Lower lobe of right lung (tissue), 2 donors: ENCODE measurements at places on chromosomes 4 and X.

GRCh38 chrX:150262456-150262855, 100.7 kb upstream of the MAMLD1 start:
- H3K4me1 ChIP-seq, result no peaks in the 10 kb centered on the region
- no peak for DNase-seq
- no peak overlapping the region for H3K27ac ChIP-seq

GRCh38 chrX:151004085-151004484, 20.9 kb downstream of the HMGB3 start:
- H3K27ac ChIP-seq, result no peak overlapping the region
- H3K4me3 ChIP-seq, result no peak overlapping the region
- no peaks in the 10 kb centered on the region for H3K27me3 ChIP-seq
- H3K36me3 ChIP-seq, result no peaks in the 10 kb centered on the region

DNA sequence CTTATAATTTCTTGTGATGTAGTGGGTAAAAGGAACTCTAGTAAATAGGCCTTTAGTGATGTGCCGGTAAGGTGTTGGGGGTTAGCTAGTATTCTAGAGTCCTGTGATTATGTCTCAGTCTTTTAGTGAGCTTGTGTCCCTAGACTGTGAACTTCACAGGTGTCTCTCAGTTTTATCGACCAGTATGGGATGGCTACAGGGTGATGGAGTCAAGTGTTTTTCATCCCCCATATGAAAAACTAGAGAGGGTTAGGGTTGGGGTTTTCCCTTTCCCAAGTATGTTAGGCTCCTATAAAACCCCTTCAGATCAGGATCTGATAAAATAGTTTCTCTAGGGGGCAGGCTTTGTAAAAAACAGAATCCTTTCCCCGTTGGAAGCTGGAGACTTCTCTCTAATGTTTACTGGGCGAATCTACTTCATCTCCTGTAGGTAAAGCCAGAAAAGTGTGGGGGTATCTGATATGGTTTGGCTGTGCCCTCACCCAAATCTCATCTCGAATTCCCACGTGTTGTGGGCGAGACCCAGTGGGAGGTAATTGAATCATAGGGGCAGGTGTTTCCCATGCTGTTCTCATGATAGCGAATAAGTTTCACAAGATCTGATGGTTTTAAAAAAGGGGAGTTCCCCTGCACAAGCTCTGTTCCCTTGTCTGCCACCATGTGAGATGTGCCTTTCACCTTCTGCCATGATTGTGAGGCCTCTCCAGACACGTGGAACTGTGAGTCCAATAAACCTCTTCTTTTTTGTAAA, 120.8 kb downstream of the DTHD1 start:
- DNase-seq, result no peak
- H3K27me3 ChIP-seq, result no peaks in the 10 kb centered on the region
- H3K4me3 ChIP-seq, result no peak overlapping the region
- H3K4me1 ChIP-seq, result no peaks in the 10 kb centered on the region

DNA sequence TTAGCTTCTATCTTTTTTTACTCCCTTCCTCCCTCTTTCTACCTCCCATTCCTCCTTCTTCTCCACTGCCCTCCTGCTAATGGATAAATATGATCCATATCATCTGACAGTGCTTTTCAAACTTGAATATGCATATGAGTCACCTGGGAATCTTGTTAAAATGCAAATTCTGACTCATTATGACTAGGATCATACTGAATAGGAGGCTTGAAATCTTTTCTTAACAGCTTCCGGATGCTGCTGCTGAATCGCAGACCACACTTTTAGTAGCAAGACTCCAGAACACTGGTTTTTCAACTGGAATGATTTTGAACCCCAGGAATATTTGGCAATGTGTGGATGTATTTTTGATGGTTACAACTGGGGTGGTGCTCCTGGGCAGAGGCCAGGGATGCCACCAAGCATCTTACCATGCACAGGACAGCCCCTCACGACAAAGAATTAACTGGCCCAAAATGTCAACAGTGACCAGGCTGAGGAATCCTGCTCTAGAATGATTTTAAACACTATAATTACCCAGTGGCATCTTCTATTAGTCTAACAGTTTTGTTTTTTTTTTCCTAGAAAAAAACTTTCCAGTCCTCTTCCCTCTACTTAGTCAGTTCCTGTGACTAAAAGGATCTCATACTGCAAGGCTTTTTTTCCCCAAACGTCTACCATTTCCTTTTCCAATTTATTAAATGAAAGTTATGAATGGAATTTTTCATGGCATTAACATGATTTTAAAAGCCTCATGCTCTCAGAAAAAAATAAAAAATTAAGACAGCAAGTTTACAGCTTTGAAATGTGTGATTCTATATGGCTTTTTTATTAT, 10.6 kb upstream of the PYURF start:
- no peak overlapping the region for H3K27ac ChIP-seq
- H3K27me3 ChIP-seq, result no peaks in the 10 kb centered on the region
- peaks cover under 1% of the 10 kb centered on the region for H3K4me1 ChIP-seq

- no peak overlapping the region for H3K4me3 ChIP-seq
- no peak overlapping the region for H3K27ac ChIP-seq
- H3K27me3 ChIP-seq, result no peaks in the 10 kb centered on the region
- no peak for DNase-seq
- H3K36me3 ChIP-seq, result no peaks in the 10 kb centered on the region
- H3K4me1 ChIP-seq, result no peaks in the 10 kb centered on the region
Measured at GRCh38 chrX:136121788-136122187, 25.5 kb upstream of the FHL1 start.

DNA sequence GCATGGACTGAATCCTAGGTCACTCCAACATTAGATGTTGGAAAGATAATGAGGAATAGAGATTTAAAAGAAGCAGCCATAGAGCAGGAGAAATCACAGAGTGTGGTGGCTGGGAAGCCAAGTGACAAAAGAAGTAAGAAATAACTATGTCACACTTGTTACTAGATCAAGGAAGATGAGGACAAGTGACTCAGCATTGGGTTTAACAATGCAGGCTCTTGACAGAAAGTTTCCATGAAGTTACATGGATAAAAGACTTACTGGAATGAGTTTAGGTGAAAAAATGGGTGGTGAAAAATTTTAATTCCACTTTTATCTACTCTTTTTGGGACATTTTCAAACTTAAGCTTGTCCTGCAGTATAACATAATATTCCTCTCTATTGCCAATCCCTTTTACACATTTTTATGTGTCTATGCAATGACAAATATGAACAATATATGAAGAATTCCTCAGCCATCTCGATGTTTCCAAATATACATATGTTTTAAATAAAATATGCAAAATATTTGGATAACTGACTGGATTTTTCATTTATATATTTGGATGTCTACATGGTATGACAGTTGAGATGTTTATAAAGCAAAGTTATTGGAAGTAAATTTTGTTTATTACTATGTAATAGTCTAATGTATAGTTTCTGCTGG, 462.6 kb downstream of the IL15 start:
- no peak for DNase-seq
- no peaks in the 10 kb centered on the region for H3K36me3 ChIP-seq
- H3K27me3 ChIP-seq, result no peaks in the 10 kb centered on the region
- no peak overlapping the region for H3K27ac ChIP-seq

DNA sequence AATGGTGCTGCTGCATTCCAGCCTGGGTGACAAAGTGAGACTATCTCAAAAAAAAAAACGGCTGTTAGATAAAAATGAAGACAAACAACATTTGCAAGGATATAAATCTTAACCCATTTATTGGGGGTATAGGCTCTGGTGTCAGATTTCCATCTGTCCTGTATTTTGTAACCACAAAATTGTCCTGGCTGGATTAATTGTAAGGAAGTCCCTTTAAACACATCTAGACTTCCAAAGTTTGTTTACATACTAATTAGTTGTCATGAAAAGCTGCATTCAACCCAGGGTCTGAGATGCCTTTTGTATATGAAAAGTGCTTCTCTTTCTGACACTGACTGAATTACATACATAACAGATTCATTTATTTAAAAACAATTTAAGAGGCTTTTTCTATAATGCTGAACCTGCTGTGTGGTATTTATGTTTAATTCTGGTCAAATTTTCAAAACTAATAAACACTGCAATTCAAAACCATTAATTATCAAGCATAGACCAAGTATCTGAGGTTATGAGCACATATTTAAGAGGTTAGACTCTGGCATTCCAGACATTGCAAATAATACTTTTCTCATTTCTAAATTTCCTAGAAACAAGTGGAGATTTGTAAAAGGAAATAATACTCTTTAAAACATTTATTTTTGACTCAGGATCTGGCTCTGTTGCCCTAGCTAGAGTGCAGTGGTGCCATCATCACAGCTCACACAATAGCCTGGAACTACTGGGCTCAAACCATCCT, 17.5 kb upstream of the UGDH start:
- H3K4me3 ChIP-seq, result no peak overlapping the region
- peaks cover 4% of the 10 kb centered on the region for H3K36me3 ChIP-seq
- H3K27me3 ChIP-seq, result no peaks in the 10 kb centered on the region
- no peaks in the 10 kb centered on the region for H3K4me1 ChIP-seq

- DNase-seq, result no peak
- no peak overlapping the region for H3K4me3 ChIP-seq
- H3K27me3 ChIP-seq, result no peaks in the 10 kb centered on the region
Measured at GRCh38 chr4:186932631-186933187, 209.1 kb upstream of the FAT1 start.

- no peaks in the 10 kb centered on the region for H3K36me3 ChIP-seq
- H3K4me1 ChIP-seq, result peaks cover 19% of the 10 kb centered on the region
- no peak for DNase-seq
Measured at GRCh38 chr4:139420652-139421051, 33.3 kb upstream of the RAB33B start.

- H3K4me3 ChIP-seq, result no peak overlapping the region
- H3K4me1 ChIP-seq, result no peaks in the 10 kb centered on the region
- no peak overlapping the region for H3K27ac ChIP-seq
- DNase-seq, result no peak
Measured at GRCh38 chr4:156195914-156196313, 242.2 kb upstream of the CTSO start.

GRCh38 chr4:119284876-119285780, 36.8 kb downstream of the FABP2 start:
- H3K36me3 ChIP-seq, result peaks cover 23% of the 10 kb centered on the region
- peaks cover 23% of the 10 kb centered on the region for H3K4me1 ChIP-seq
- H3K27me3 ChIP-seq, result no peaks in the 10 kb centered on the region
- H3K27ac ChIP-seq, result peak overlapping the region; percentile 3
- DNase-seq, result no peak
- H3K4me3 ChIP-seq, result no peak overlapping the region

- no peak overlapping the region for H3K27ac ChIP-seq
- no peaks in the 10 kb centered on the region for H3K36me3 ChIP-seq
- H3K27me3 ChIP-seq, result no peaks in the 10 kb centered on the region
- H3K4me1 ChIP-seq, result no peaks in the 10 kb centered on the region
Measured at GRCh38 chr4:101125045-101125942, 222.0 kb downstream of the PPP3CA start.

DNA sequence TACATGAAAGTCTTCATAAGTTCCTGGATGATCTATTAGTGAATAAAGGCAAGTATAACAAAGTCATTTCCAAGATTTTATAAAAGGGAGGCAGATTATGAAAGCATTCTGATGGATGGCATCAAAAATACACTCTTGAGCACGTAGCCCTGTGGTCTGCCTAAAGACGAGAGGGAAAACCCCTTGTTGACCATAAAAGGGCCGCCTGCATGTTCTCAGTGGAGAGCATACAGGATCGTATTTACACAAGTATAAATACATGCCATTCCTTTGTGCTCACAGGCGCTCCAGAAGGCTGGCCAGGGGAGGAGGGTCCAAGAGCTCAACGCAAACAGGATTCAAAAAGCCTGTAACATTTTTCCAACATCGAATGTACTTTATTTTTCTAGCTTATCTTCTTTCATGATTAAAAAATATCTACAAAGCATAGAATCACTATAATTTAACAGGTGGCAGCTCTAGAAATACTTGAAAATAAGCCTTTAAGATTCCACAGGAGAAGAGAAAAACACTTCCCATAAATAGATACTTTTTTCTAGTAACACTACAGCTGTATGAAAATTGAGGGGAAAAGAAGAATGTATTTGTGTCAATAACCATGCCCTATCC, 29.6 kb downstream of the PDGFC start:
- H3K36me3 ChIP-seq, result no peaks in the 10 kb centered on the region
- peak; percentile 64 for DNase-seq

DNA sequence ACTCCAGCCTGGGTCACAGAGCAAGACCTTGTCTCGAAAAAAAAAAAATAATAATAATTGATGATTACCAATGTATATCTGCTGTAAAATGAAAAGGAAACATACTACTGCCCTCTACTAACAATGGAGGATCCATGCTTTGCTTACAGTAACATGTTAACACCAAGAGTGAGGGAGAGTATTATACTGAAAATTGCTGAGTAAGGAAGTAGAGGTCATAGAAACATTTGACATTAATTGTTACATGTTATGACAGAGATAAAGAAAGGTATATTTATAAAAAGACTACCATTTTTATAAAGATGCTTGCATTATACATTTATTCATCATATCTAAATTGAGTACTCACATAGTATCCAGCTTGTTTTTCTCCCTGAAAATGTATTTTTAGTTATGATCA, 1989.8 kb upstream of the TENM3 start:
- DNase-seq, result no peak
- no peak overlapping the region for H3K4me3 ChIP-seq
- no peaks in the 10 kb centered on the region for H3K27me3 ChIP-seq
- no peaks in the 10 kb centered on the region for H3K4me1 ChIP-seq
- H3K36me3 ChIP-seq, result no peaks in the 10 kb centered on the region

DNA sequence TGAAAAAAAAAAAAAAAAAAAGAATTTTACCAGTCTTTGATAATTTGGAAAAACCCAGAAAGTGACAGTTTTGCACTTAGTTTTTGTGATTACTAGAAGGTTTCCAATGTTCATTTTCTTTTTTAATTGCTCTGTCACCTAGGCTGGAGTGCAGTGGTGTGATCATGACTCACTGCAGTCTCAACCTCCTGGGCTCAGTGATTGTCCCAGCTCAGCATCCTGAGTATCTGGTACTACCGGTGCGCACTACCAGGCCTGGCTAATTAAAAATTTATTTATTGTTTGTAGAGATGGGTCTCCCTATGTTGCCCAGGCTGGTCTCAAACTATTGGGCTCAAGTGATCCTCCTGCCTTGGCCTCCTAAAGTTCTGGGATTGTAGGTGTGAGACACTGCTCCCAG, 3.3 kb downstream of the NUDT9 start:
- H3K4me1 ChIP-seq, result peaks cover 16% of the 10 kb centered on the region
- no peak overlapping the region for H3K27ac ChIP-seq
- H3K36me3 ChIP-seq, result no peaks in the 10 kb centered on the region
- no peak for DNase-seq

GRCh38 chr4:181364504-181364903, 878.7 kb upstream of the TENM3 start:
- no peak overlapping the region for H3K4me3 ChIP-seq
- H3K27ac ChIP-seq, result no peak overlapping the region
- no peaks in the 10 kb centered on the region for H3K4me1 ChIP-seq
- DNase-seq, result no peak

DNA sequence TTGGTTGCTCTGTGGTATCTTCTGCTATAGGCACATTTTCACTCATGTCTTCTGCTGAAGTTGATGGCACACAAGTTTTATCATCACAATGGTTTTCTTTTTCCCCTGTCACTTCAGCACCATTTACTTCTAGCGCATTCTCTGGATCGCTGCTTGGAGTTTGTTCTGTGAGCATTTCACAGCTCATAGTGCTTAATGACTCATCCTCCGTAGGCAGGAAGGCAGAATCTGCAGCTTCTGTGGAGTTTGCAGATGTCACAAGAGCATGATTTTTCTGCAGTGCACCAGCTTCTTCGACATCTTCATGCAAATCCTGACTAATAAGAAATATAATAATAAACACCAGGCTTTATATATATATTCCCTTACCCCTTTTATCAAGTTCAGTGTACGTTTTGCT, 83.6 kb downstream of the CHM start:
- no peaks in the 10 kb centered on the region for H3K4me1 ChIP-seq
- H3K27me3 ChIP-seq, result no peaks in the 10 kb centered on the region
- no peak overlapping the region for H3K27ac ChIP-seq
- H3K4me3 ChIP-seq, result no peak overlapping the region
- no peak for DNase-seq
